ENCODE measurements at places on chromosomes 6 and 20.
A peak's percentile ranks its signal among the peaks of the same experiment; 100 is the strongest.

- no peak for DNase-seq
Observed at GRCh38 chr6:16059496-16059895, 69.4 kb upstream of the MYLIP start.

DNA sequence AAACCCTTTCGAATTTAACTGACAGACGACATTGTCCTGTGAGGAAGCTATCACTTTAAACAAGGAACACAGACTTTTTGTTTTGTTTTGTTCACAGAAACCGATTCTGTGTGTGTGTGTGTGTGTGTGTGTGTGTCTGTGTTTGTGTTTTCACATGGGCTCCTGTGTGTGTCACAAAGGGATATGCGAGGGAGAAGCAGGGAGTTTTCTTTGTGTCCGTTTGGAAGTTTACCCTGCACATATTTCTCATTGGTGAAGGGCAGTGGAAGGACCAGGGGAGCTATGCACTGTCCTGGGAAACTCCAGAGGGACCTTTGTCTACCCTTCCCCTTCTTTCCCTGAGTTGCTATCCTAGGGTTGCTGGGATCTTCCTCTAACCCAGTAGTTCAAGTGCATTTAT, 17.7 kb downstream of the POM121L2 start:
- DNase-seq = no peak

GRCh38 chr6:13711324-13711732, 307 bp downstream of the RANBP9 start:
- peak; percentile 78 for DNase-seq

DNA sequence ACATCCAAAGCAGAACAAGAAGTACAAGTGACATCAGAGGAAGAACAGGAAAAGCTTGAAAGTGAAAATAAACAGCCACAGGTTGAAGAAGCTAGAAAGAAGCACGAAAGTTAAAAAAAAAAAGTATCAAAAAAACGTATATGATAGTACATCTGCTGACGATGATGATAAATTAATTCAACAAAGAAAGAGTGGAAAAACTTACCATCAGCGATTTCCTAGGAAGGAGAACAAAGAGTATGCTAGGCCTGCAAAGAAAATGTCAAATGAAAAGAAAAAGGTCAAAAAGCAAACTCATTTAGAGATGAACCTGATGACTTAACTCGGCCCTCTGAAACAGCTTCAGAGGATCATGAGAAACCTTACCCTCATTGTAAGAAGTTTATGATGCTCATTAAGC, 3.7 kb downstream of the SAYSD1 start:
- no peak for DNase-seq

DNA sequence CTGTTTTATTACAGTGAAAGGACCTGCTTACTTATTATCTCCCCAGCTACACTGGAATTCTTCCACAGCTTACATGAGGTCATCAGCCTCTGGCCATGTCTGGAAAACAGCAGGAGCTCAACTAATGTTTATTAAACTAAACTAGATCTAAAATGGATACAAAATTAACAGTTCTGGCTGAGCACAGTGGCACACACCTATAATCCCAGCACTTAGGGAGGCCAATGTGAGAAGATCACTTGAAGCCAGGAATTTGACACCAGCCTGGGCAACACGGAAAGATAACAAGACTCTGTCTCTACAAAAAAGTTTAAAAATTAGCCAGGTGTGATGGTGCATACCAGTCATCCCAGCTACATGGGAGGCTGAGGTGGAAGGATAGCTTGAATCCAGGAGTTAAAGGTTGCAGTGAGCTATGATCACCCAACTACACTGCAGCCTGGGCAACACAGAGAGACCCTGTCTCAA, 220.8 kb upstream of the MARCKS start:
- DNase-seq = no peak

GRCh38 chr6:144064402-144065212, 30.8 kb downstream of the SF3B5 start:
- DNase-seq = peak; percentile 45

GRCh38 chr6:36266913-36267644, 2.8 kb upstream of the PNPLA1 start:
- DNase-seq = no peak

DNA sequence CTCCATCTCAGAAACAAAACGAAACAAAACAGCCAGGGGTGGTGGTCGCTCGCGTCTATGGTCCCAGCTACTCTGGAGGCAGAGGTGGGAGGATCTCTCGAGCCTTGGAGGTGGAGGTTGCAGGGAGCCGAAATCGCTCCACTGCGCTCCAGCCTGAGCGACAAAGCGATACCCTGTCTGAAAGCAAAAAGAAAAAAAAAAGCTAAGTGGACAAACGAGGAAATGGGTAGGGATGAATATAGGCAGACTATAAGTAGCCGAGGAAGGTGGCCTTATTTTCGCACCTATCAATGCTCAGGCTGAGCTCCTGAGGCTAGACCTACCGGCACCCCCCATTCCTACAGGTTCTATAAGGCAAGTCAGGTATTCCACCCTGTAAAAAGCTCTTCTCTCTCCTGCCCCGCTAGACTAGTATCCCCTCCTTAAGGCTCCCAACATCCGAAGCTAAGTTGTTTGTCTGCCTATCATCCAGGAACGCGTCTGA, 650 bp upstream of the CASP8AP2 start:
- DNase-seq = no peak

DNA sequence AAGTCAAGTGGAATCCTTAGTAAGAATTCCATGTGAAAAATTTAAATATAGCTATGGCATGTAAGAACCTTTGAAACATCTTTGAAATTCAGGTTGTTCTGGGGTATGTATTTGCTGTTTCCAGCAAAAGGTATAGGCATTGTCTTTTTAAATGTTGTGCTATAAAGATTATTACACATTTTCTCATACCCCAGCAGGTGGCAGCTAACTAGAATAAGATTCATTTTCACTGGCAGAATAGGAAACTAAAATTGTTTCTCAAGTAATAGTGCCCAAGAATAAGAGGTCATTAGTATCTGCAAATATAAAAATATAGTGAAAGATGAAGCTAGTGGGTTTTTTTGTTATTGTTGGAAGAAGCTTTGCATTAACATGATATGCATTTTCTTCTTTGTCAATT, 1.8 kb downstream of the GRIK2 start:
- DNase-seq = no peak

DNA sequence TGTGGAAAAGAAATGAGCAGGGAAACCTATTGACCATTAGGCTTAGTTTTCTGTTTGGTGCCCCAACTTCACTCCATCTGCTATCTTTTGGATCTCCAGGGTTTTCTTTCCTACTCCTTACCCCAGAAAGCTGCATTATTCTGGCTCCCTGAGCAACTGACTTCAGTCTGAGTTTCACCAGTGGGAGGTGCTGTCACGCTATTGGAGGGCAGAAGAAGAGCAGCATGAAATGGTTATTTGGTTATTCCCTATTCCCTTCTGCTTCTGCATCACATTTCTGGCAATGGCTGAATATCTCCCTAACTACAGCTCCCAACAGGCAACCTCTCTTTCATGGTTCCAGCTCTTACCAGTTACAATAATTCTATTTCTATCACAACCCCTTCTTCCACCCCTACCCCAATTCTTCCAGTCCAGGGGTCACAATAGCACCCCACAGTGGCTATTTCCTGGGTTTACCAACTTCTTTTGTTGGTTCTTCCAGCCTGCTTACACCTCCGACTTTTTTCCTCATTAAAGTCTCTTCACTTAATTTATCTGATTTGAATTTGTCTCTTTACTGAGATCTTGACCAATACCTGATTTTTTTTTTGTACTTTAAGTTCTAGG, 311.5 kb downstream of the PLCB1 start:
- no peak for DNase-seq

GRCh38 chr6:166910601-166911000, 45.7 kb downstream of the RNASET2 start:
- DNase-seq = no peak

DNA sequence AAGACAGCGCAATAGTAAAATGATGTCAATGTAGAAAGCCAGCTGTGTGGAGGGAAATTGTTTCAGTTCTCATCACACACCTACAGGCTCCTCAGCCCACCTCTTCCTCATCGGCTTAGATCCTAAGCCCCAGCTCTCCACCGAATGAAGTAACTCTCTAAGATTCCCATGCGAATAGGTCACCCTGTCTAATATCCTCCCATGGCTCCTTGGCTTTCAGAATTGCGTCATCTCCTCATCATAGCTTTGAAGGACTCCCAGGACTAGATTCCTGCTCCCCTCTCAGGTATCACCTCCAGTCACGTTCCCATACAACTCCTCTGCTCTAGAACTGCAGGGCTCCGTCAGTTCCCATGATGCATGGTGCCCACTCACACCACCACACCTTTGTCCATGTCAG, 16.2 kb upstream of the SLC22A16 start:
- no peak for DNase-seq

DNA sequence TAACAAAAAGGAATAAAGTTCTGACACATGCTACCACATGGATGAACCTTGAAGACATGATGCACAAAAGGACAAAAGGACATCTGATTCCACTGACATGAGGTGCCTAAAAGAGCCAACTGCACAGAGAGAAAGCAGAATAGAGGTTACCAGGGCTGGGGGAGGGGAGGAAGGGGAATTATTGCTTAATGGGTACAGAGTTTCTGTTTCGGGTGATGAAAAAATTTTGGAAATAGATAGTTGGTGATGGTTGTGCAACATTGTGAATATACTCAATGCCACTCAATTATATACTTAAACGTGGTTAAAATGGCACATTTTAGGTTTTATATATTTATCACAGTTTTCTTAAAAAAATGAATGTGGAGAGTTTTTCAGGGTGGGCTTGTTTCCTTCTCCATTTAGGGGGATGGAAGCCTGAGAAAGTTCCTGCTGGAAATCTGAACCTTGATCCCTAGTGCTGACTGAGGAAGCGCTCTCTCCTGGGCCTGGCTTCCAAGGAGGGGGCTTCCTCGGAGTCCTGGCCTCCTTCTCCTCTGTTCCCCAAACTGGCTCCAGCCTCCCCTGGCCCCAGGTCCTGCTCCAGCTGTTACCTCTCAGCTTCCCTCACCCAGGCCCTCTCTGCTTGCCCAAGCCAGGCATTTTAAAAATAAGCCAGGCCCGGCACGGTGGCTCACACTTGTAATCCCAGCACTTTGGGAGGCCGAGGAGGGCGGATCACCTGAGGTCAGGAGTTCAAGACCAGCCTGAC, 79.2 kb downstream of the NOL4L start:
- DNase-seq = no peak

- no peak for DNase-seq
Observed at GRCh38 chr6:168280899-168281245, 38.7 kb downstream of the DACT2 start.

- no peak for DNase-seq
Observed at GRCh38 chr6:133017581-133017980, 203.2 kb downstream of the RPS12 start.

- DNase-seq = no peak
Observed at GRCh38 chr6:23454080-23454976, 671.7 kb upstream of the NRSN1 start.

DNA sequence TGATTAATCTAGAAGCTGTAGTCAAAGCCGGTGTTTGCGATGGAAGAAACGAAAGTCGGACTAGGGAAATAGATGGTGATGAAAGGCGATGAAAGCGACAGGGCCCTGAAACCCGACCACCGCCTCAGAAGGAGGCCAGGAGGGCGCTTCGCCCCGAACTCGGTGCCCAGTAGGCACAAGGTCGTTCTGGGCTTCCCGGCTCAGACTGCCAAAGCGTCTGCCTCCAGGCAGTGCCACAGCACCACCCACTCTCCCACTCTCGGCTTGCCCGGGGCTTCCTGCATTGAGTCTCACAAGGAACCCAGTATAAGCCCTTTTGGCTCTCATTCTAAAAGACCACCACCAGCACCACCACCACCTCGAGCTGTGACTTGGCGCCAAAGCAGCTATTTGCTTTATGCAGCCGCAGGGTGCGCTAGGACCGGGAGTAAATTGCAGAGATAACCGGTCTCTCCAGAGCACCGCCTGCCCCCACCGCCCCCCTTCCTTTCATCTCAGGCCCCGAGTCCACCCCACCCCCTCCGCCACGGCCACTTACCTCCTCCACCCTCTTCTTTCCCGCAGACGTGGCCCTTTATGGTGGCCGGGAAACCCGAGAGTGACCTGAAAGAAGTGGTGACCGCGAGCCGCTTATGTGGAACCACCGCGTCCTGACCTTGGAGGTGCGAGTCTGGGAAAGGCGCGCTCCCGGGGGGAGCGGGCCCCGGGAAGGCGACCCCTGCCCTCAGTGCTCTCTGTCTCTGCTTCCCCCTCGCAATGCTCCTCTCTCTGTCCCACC, 2.4 kb downstream of the TCF21 start:
- DNase-seq = no peak

DNA sequence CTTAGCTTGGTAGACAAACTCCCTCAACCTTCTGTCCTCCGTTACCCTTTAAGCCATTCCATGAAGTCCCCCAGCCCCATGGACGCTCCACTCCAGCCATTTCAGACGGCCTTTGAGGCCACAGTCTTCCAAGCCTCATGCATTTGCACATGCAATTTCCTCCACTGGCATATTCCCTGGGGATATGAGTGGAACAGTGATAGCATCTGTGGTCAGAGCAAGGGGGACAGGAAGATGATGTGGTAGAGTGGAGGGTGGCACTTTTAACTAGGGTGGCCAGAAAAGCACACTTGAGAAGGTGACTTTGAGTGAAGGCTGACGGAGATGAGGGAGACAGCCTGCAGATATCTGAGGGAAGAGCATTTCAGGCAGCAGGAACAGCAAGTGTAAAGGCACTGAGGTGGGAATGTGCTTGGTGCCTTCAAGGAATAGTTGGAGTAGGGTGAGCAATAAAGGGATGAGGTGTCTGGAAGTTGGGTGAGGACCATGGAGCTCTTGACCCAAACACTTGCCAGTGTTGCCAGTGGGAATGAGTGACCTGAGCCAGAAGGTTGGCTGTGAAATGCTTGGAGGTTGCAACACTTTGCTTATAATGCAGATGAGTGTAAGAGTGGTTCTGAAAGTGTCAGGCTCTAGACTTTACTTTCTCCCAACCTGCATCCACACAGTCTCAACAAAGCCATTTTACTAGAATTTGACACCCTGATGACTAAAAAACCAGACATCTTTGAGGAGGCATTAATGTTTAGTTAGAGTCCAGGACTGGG, 275.6 kb upstream of the SUPT3H start:
- DNase-seq = no peak

- no peak for DNase-seq
Observed at GRCh38 chr6:4533576-4533975, 242.6 kb upstream of the CDYL start.

GRCh38 chr6:119346936-119347335, 2.6 kb downstream of the MAN1A1 start:
- no peak for DNase-seq
